ENCODE measurements at places on chromosomes 12 and 14.

- DNase-seq = no peak
These were observed 203.1 kb downstream of the ETNK1 start for GRCh38 chr12:22828066-22828465.

DNA sequence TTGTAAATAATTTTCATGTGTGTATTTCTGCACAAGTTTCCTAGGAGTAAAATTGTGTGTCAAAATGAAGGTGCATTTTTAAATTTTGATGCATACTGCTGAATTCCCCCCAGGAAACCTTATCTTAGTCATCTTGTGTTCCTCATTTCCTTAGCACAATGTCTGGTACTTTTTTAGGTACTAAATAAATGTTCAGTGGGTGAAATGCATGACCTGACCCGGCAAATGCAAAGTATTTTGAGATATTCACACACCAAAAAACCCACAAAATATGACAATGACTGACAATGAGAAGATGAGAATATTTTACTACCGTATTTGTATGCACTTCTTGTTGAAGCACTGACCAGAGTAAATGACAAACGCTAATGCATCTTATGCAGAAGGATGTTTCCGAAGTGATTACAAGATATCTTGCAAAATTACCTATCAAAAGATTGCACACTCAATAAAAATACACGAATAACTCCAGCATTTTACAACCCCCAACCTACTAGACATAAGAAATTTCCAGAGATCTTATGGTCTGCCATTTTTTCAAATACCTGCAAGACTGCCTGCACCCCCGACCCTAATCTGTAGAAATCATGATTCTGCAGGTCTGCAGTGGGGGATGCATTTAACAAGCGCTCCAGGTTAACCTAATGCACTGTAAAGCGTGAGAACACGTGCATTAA lies 895 bp upstream of the PRKAB1 start:
- DNase-seq = peak; percentile 72

GRCh38 chr14:77044783-77045237 lies 16.3 kb upstream of the IRF2BPL start:
- DNase-seq = no peak

GRCh38 chr14:104112609-104113571 lies 25.5 kb upstream of the KIF26A start:
- DNase-seq = no peak

DNA sequence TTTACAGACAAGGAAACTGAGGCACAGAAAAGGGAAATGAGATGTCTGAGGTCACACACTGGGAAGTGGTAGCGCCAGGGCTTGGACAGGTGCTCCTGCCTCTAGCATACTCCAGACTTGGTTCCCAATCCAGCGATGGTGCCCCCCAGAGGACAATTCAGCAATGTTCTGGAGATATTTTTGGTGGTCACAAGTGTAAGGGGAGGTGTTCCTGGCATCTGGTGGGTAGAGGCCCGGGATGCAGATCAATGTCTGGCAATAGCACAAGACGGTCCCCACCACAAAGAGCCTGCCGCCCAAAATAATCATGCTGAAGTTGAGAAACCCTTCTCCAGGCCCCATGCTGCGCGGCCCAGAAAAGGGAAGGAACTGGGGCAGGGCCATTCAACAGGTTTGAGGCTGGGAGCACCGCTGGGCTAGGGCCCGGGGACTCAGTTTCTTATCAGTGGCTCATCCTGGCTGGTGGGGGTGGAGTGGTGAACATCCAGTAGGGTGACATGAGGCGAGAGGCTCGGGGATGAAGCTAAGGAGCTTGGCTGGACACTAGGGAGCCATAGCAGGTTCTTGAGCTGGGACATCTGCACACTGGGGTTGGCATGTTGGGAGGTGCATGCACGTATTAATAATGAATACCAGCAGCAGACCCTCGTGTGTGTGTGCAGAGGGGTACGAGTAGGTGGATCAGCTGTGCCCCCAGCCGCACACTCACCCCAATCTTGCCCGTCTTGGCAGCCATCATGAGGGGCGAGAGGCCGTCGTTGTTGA lies 35.1 kb downstream of the TRPV4 start:
- no peak for DNase-seq

GRCh38 chr14:34069854-34070582 lies 119.1 kb upstream of the EGLN3 start:
- DNase-seq = no peak

DNA sequence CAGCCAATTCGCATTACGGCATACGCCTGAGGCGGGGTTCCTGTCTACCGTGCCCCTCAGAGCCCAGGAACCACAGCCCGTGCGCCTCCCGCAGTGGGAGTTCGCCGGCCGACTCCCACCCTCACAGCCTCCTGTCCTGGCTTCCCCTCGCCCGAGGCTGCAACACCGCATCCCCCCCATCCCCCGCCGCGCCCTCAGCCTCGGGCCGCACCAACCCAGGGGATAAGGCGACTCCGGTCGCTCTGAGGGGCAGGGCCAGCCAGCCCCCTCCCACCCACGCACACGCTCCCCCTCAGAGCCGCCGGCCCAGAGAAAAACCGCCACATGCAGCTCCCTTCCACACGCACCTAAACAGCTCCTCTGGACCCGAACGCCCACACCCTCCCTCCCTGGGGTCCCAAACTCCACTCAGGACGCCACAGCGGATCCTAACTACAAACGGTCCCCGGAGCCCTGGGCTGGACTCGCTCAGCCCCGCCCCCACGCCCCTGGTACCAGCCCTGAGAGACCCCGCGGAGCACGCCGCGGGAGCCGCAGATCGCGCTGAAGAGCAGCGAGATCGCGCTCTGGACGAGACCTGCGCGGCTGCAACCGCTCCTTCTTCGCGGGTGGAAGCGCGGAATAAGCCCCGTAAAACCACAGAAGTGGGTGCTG lies at the start of gene C14orf39:
Gene C14orf39 (minus strand): TSS at position 466 of the 654 bp plus-strand sequence. CDS start 985 bp downstream, outside the sequence.
- DNase-seq = no peak

GRCh38 chr12:118742431-118742830 lies 238.9 kb upstream of the SRRM4 start:
- DNase-seq = no peak

DNA sequence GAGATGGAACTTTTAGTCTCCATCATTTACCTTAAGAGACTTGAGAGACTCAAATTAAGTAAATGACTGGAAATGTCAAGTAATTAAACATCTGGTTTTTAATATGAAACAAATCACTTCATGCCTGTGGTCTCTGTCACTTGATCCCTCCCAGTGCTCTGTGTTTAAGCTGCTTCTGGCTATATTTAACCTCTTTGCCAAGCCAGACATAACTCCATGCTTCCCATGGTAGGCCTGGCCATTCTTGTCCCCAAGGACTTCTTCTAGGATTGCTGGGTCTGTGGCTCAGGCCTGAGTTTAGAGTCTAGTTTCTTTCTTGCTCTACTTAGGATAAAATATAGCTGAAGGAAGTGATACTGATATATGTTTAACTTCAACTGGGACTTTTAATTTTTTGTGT lies 1013.6 kb downstream of the FLRT2 start:
- DNase-seq = no peak

- no peak for DNase-seq
These were observed 382.5 kb downstream of the RPS29 start for GRCh38 chr14:49203676-49204075.

- DNase-seq = no peak
These were observed 13.1 kb downstream of the ATF1 start for GRCh38 chr12:50776749-50777728.

DNA sequence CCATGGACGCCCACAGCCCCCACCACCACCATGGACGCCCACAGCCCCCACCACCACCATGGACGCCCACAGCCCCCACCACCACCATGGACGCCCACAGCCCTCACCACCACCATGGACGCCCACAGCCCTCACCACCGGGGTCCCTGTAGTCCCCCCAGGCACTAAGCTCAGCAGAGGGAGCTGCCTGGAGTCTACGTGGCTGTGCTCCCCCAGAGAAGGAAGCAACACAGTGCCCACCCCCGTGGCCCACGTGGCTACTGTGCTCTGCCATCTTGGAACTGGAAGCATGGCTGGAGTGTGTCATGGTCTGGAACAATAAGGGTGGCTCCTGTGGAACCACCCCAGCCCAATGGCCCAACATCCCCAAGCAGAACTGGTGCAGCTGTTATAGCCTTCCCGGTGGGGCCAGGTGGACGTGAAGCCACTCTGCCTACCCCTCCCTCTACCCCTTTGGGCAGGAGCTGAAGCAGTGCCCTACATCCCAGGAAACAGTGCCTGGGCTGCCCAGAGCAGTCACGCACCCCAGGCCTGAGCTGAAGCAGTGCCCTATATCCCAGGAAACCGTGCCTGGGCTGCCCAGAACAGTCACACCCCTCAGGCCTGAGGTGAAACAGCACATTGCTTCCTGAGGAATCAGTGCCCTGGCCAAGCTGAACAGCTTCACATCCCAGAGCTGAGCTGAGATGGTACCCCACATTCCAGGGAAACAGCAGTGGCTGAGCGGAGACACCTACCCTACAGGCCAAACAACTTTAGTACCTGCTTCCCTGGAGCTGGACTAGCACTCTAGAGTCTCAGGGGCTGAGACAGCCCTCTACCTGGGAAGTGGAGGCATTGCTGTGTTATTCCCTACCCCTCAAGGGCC lies 9.0 kb upstream of the SFSWAP start:
- DNase-seq = no peak

Measured in Karpas-422 (cell line).